ENCODE measurements at places on chromosomes 13 and 19. TPM values are rescaled to one million over a fixed set of nuclear protein-coding genes. Genes with fewer than 3 reads are reported as not detected.

DACH1 gene
- 1.2 TPM for total RNA-seq

SSC5D gene
- 0.81 TPM for total RNA-seq

PLD3 gene
- 104 TPM for total RNA-seq

CCDC70 gene
- total RNA-seq = not detected

RASA3 gene
- 4.5 TPM for total RNA-seq

F10 gene
- total RNA-seq = 124 TPM

PSG4 gene
- total RNA-seq = not detected

C19orf44 gene
- total RNA-seq = 2.4 TPM

ZNF135 gene
- total RNA-seq = 0.45 TPM

SUGT1 gene
- total RNA-seq = 16.7 TPM

TNNI3 gene
- total RNA-seq = not detected

IZUMO4 gene
- total RNA-seq = 5.2 TPM

SUGP1 gene
- 28.6 TPM for total RNA-seq

CD22 gene
- total RNA-seq = 1.2 TPM

C19orf33 gene
- total RNA-seq = 0.40 TPM

C19orf85 gene
- total RNA-seq = not detected

ZNF616 gene
- 3.9 TPM for total RNA-seq

ERICH4 gene
- total RNA-seq = not detected

EDNRB gene
- total RNA-seq = 27.3 TPM

C19orf25 gene
- total RNA-seq = 19.2 TPM

WASF3 gene
- total RNA-seq = 8.5 TPM

N4BP2L1 gene
- 45.9 TPM for total RNA-seq

RFX1 gene
- 7.0 TPM for total RNA-seq

POGLUT2 gene
- total RNA-seq = 4.5 TPM

CEACAM1 gene
- 27.0 TPM for total RNA-seq

FXYD3 gene
- 1.4 TPM for total RNA-seq

SHISA2 gene
- total RNA-seq = not detected

HS6ST3 gene
- not detected for total RNA-seq

NLRP4 gene
- total RNA-seq = not detected
